Common myeloid progenitor, CD34-positive (primary cell): ENCODE measurements at places on chromosomes 6 and 20.

DNA sequence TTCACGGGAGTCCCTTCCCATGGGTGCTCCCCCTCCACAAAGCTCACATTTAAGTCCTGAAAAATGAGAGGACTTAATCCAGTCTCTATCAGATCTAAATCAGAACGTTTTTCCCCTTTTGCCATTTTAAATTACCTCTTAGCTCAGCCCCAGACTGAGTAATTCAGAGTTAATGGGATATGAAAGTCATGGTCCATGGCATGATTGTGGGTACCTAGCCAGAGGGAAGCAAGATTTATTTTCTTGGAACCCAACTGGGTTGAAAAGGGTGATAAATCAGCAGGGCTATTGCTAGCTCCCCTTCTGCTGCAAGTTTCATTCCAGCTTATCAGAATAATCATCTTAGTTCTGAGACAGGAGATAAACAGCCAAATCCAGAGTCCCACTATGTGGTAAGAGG lies 320.2 kb upstream of the CHD6 start:
- no peak for DNase-seq

GRCh38 chr6:112343390-112343789 lies 3.7 kb upstream of the RFPL4B start:
- no peak for DNase-seq

- no peak for DNase-seq
Observed at GRCh38 chr6:87104667-87105066, 9.8 kb upstream of the CGA start.

- DNase-seq, result no peak
Observed at GRCh38 chr6:99219788-99220187, 129.7 kb downstream of the FAXC start.

- DNase-seq, result peak; percentile 88
Observed at GRCh38 chr6:28985462-28986164, 19.5 kb downstream of the ZNF311 start.

- DNase-seq, result no peak
Observed at GRCh38 chr20:57788936-57789613, 79.3 kb upstream of the PMEPA1 start.
